ENCODE measurements at places on chromosomes 2 and 18.

- no peak for DNase-seq
These were observed 433.1 kb upstream of the MAP2 start for GRCh38 chr2:208990716-208991115.

DNA sequence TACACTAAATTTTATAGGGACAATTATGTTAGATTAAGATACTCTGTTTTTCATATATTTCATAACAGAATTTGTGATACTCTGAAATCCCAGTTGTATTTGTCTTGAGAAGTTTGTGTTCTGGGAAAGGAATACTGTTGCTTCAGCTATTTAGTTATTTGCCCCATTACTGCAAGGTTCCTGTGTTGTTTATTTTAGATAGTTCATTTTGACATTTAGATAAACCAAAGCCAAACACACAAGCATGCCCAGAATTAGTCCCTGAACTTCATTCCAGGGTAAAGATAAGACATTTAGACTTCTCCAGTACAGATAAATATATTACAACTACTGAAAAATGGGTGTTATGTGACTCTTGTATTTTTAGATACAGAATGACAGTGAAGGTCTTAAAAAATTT lies 74.7 kb downstream of the BMPR2 start:
- DNase-seq = no peak

DNA sequence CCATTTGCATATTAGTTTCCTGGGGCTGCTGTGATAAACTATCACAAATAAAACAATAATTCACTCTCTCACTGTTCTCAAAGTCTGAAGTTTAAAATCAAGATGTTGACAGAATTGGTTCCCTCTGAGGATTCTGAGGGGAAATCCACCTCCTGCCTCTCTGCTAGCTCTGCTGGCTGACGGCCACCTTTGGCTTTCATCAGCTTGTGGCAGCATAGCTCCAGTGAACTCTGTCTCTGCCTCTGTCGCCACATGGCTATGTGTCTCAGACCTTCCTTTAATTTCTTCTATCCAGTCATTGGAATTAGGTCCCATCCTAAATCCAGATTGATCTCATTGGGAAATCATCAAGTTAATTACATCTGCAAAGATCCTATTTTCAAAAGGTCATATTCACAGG lies 38.9 kb upstream of the TRIM43 start:
- DNase-seq = peak; percentile 22

DNA sequence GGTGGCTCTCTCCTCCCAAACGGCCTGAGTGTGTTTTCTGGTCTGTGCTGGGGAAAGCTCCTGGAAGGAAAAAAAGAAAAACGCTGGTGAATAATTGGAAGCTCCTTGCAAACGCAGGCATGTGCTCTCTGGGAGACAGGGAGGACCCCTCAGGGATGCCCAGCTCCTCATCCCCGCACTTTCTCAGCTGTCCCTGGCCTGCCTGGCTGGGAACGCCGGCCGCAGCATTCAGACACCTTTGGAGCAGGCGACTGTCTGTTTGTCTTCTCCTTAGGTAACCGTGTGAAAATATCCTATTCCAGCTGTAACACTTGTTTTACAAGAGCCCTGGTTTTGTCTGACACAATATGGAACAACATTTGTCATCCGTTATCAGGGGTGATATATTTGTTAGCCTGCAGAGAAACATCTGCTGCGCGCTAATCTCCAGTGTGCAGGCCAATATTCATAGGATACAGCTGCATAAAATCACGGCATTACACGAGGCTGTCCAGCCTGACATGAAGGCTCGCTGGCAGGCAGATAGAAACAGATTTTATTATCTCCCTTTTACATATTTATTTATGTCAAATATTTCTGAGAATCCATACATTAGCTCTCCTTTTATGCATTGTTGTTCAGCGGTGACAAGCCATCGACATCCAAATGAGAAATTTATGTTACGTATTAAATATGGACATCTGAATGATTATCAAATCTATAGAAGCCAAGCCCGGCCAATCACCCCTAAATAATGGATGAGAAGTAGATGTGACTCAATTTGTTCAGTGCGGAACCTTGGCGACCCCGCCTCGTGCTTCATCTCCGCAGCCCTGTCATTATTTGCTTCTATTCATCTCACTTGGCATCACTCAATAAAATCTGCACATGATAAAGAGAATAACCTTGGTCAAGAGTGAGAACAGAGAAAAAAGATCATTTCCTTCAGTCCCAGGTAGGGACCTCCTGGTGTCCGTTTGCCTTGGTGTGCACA lies 675.1 kb upstream of the SALL3 start:
- no peak for DNase-seq

- no peak for DNase-seq
These were observed 92.1 kb upstream of the PXDN start for GRCh38 chr2:1836321-1836860.

GRCh38 chr18:79987566-79987965 lies 797 bp downstream of the TXNL4A start:
- DNase-seq = no peak

- DNase-seq = no peak
These were observed 102.5 kb downstream of the BARD1 start for GRCh38 chr2:214706986-214707385.

GRCh38 chr2:121200419-121201315 lies 84.3 kb downstream of the TFCP2L1 start:
- no peak for DNase-seq

GRCh38 chr2:11406958-11407381 lies 59.0 kb downstream of the E2F6 start:
- peak; percentile 31 for DNase-seq

- DNase-seq = no peak
These were observed 97.2 kb downstream of the DTNA start for GRCh38 chr18:34807106-34807796.

- DNase-seq = no peak
These were observed 1.3 kb downstream of the SFTPB start for GRCh38 chr2:85666435-85667316.

DNA sequence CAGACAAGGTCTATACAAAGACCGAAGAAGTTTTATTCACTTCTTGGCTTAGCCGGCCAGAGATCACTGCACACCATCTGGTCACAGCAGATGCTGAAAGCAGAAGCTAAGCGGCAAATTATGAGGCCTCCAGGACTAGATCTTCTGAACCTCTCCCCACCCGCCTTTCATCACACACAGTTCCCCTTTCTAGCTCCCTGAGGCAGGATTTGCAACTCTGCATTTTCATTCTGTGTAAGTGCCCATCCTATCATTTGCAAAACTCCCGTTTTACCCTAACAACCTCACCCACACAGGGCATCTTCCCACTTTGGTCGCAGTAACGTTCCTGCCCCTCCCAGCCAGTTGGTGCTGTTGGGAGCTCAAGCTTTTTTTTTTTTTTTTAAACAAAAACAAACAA lies 3.1 kb upstream of the MOB1A start:
- DNase-seq = peak; percentile 44

DNA sequence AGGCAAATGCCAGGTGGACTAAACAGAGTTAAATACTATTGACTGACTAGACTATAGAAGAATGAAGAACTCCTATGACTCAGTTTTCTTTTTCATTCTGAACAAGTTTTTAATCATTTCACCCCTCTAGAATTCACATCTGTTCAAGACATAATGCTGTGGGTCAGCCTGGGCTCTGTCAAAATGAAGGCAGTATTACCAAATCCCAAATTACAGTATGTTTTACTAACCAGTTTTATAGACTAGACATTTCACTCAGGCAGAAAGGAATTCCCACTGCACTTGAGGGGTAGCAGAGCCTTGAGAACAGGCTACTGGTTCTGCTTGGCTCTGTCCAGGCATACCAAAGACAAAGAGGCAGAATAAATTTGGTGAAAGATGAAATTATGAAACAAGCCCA lies 511.7 kb downstream of the EPHA4 start:
- no peak for DNase-seq

DNA sequence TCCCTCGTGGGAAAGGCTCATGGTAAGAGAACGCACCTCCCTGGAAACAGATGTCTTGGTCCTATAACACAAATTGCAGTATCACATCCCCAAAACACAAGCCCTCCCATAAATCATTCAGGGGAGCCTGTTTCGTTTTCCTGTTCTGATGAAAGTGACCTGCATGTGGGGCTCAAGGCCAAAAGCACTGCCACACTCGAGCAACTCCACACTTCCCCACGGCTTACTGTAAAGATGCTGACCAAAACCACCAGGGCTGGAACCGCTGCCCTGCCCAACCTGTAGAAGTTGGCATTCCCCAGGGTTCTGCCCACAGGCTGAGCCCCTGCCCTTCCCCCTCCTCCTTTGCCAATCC lies 139.7 kb downstream of the BCL11A start:
- DNase-seq = no peak

DNA sequence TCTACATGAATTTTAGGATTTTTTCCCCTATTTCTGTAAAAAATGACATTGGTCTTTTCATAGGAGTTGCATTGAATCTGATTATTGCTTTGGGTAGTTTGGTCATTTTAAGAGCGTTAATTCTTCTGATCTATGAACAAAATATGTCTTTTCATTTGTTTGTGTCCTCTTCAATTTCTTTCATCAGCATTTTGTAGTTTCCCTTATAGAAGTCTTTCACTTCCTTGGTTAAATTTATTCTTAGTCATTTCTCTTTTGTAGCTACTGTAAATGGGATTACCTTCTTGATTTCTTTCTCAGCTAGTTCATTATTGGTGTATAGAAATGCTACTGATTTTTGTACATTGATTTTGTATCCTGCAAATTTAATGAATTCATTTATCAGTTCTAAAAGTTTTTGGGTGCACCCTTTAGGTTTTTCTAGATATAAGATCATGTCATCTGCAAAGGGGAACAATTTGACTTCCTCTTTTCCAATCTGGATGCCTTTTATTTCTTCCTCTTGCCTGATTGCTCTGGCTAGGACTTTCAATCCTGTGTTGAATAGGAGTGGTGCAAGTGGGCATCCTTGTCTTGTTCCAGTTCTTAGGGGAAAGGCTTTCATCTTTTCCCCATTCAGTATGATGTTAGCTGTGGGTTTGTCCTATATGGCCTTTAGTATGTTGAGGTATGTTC lies 36.6 kb upstream of the AAK1 start:
- no peak for DNase-seq

DNA sequence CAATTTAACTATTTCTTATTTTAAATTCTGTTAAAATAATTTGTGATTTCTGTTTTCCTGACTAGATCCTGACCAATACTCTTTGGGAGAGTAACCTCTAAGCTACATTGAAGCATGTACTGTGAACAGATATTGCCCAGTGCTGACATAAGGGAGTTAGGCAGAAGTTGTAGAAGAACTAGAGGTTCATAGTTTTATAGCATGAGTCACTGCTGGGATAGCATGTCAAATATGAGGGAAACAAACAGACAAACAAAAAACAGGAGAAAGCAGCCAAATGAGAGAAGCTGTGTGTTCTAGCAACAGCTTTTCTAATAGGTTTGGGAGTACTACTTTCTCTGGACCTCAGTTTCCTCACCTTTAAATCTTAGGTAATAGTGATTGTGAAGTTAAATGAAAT lies 72.4 kb downstream of the CERS6 start:
- no peak for DNase-seq

GRCh38 chr2:25362434-25363145 lies 20.9 kb upstream of the DNMT3A start:
- DNase-seq = no peak

All from putamen (tissue), 1 donor.